SIG-M5 (cell line): ENCODE measurements at places on chromosomes 11 and 22.

- no peak for DNase-seq
These were observed 9.0 kb downstream of the OR6M1 start for GRCh38 chr11:123797114-123797513.

GRCh38 chr11:74734559-74734925 is 3.3 kb upstream of the CHRDL2 start:
- no peak for DNase-seq

DNA sequence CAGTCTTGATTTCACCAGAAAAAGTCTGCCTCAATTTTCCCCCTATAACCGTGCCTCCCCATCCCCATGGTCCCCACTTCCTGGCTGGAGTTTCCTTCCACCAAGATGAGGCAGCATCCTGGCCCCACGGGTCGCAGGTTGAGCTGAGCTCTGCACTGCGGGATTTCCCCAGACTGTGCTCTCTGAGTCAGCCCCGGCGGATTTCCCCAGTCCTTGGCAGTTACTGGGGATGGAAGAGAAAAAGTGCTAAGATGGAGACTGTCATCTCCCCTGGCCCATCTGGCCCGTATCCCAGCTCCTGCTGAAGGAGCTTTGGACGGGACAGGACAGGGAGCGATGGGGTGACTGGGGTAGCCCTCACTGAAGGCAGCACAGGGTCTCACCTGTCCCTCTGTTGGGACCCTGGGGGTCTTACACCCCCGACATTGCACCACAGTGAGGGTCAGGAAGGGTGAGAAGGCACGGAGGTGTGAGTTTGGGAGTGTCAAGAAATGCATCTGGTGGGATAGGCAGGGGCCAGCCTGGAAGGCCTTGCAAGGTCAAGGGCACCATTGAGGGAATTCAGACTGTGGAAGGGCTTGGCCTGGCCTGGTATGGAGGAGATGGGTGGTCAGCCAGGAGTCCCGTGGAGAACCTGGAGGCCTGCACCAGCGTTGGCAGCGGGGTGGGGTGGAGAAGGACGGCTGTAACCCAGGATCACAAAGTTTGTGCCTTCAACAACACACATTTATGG is 36.5 kb downstream of the NADSYN1 start:
- no peak for DNase-seq

- DNase-seq: no peak
These were observed 83.4 kb downstream of the WNT7B start for GRCh38 chr22:45893516-45893915.

GRCh38 chr11:69947059-69947792 is 128.0 kb upstream of the FGF3 start:
- DNase-seq: no peak

DNA sequence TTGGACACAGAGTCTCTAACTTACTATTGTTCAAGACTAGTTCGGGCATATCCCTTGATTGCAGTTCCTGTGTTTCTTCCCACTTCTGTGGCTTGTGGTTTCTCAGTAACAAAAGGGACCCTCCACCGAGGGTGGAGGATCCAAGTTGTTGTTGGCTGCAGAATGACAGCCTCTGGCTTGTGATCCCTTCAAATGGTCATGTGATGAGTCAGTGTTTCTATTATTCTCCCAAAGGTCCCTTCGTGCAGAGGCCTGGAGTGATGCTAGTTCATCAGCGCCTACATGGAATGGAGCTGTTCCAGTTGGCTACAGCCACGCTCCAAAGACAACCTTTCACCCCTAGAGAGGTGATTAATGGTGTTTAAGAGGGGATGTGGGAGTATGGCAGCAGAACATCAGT is 2.6 kb upstream of the VWCE start:
- no peak for DNase-seq

DNA sequence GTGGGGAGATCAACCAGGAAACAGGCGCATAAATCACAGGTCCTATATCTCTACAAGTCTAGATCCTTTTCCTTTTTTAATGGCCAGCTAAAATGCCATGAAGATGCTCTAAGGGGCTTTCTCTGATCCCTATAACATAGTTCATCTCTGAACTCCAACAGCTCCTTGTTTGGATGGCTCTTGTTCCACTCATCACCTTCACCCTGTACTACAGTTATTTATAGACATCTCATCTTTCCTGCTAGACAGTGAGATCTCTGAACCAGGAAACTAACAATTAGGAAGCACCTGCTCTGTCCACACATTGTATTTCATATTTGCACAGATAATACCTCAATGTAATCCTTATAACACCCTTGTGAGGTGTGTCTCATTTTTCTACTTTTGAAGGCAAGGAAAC is 31.6 kb downstream of the KCNA4 start:
- no peak for DNase-seq

GRCh38 chr11:44286268-44286880 is 23.6 kb downstream of the ALX4 start:
- DNase-seq: no peak

DNA sequence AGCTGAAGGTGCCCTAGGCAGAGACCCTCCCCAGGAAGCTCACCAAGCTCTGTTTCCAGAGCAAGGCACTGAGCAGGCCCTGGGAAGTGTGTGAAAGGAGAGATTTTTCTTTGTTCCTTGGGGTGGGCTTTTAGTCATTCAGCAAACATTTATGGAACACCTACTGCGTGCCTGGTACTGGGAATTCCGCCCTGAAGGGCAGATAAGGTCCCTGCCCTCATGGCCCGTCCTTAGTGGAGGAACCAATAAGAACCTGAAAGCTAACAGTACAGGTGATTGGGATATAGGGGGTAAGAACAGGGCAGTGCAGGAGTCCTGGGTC is 3.9 kb downstream of the TMEM134 start:
- DNase-seq: no peak
